ENCODE measurements at places on chromosomes 3 and 15. TPM values are rescaled to one million over a fixed set of nuclear protein-coding genes. Genes with fewer than 3 reads are reported as not detected.

GRCh38 chr15:75820206-75820605 is 23.0 kb upstream of the UBE2Q2 start:
- no peak for DNase-seq

CHRNA5 gene
- 14.9 TPM for total RNA-seq

SCAANT1 gene
- total RNA-seq = not detected

ZNF385D gene
- total RNA-seq = 0.66 TPM

MED12L gene
- not detected for total RNA-seq

- DNase-seq = peak; percentile 22
Observed at GRCh38 chr3:114498539-114499370, 204.9 kb downstream of the TIGIT start.

DNA sequence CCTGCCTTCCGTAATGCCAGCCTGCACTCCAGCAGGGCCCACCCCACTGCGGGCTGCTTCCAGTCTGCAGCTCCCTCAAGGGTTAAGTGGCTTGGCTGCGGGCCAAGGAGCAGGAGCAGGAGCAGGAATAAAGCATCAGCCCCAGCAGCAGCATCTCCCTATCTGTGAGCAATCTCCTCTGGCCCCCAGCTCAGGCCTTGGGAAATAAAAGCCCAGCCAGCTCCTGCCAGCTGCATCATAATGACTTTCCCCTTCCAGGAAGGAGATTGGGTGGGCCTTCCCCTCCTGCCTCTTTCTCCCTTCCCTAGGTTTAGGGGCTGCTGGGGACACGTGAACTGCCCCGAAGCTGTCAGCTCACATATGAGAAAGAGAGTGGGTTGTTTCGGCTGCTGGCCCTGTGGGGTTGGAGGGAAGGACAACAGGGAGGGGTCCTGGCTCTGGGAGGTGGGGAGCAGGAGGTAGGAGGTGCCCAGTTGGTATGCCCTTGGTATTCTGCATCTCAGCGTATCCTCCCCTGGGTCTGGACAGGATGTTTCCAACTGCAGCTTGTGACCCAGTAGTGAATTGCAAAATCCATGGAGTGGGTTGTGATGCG is 34.6 kb upstream of the FGD5 start:
- DNase-seq = no peak

NUDT16 gene
- total RNA-seq = 11.2 TPM

DNA sequence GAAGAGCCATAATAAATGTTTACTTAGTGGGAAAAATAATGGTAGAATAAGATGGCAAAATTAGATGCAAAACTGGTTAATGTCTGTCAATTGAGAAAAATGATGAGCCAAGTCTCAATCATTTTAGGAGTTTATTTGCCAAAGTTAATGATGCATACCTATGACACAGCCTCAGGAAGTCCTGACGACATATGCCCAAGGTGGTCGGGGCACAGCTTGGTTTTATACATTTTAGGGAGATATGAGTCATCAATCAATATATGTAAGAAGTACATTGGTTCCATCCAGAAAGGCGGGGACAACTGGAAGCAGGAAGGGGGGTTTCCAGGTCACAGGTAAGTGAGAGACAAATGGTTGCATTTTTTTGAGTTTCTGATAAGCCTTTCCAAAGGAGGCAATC is 31.5 kb downstream of the CLEC3B start:
- DNase-seq = no peak

DNA sequence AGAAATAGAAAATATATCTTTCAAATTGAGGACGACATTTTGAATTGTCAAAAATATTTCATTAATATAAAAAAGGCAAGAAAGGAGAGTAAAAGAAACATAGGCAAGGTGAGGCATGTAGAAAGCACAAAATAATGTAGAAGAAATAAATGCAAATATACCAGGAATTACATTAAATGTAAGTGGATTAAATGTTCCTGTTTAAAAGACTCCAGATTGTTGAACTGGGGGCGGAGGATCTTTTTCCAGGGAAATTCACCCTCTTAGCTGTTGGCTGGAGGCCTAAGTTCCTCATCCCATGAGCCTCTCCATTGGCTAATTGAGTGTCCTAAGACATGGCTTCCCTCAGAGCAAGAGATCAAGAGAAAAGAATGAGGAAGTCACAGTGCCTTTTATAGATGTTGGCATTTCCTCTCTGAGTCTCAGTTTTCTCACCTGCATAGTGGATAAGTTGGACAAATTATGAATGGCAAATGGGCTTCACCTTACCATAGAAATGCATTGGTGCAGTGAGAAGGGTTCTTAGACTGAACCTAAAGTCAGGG is 147.4 kb upstream of the SMAD3 start:
- no peak for DNase-seq

PAQR5 gene
- not detected for total RNA-seq

ACAA1 gene
- total RNA-seq = 67.9 TPM

GRCh38 chr15:72288796-72289596 is 16.6 kb upstream of the PARP6 start:
- no peak for DNase-seq

DNA sequence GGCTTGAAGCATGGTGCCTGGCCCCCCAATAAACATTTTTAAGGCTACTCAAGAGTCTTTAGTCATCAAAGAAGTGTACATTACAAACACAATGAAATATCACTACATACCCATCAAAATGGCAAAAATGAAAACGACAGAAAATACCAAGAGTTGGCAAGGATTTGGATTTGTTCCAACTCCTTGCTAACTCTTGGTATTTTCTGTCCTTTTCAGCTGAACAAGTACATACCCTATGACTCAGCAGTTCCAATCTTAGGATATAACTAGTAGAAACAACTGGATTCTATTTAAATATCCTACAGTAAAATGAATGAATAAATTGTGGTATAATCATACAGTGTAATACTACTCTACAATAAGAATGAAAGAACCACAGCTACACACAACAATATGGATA is 25.1 kb upstream of the GABPB1 start:
- DNase-seq = no peak

GRCh38 chr3:170961616-170962400 is 53.4 kb upstream of the EIF5A2 start:
- DNase-seq = peak; percentile 15

TNFAIP8L3 gene
- not detected for total RNA-seq

DNA sequence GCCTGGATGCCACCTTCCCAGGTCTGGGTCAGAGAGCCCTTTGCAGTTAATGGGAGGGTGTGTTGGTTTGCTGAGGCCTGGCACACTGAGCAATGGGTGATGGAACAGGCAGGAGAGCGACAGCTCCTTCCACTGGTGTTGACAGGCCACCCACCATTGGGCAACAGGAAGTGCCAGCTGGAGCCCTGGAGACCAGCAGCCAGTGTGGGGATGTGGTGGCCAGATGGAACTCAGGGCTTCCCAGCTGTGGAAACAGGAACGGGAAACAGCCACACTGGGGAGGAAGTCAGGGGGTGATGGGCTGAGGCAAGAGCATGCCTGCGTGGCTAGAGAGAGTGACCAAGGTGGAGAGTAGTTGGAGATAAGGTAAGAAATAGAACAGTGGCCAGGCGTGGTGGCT is 9.3 kb downstream of the PSTPIP1 start:
- no peak for DNase-seq

- no peak for DNase-seq
Observed at GRCh38 chr3:102238362-102238761, 196.5 kb upstream of the ZPLD1 start.

DNA sequence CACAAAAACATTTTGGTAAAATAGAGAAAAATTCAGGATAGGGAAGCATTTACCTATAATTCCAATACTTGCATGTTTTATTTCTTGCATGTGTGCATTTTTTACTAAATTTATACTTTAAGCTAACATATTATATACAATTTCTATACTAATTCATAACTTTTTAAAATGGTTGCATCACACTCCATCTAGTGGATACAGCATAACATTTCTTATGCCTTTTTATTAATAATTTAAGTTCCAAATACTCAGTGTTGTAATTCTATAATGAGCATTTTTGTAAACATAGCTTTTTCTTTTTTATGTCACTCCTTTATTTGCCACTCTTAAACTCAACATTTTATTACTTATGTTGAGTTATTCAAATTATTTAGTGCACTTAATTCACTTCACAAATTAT is 477.7 kb downstream of the ZBBX start:
- DNase-seq = no peak

- no peak for DNase-seq
Observed at GRCh38 chr3:56051052-56051451, 417.2 kb downstream of the ERC2 start.

GRCh38 chr15:100602823-100603393 is 519 bp downstream of the ASB7 start:
- peak; percentile 34 for DNase-seq

GRCh38 chr3:177596816-177597271 is 399.6 kb upstream of the TBL1XR1 start:
- no peak for DNase-seq

- DNase-seq = peak; percentile 35
Observed at GRCh38 chr15:69973102-69973714, 124.5 kb downstream of the TLE3 start.

GRCh38 chr3:13158871-13159270 is 85.6 kb upstream of the IQSEC1 start:
- DNase-seq = no peak

Measured in K562 (cell line).